ENCODE measurements at places on chromosomes 2 and 18.

DNA sequence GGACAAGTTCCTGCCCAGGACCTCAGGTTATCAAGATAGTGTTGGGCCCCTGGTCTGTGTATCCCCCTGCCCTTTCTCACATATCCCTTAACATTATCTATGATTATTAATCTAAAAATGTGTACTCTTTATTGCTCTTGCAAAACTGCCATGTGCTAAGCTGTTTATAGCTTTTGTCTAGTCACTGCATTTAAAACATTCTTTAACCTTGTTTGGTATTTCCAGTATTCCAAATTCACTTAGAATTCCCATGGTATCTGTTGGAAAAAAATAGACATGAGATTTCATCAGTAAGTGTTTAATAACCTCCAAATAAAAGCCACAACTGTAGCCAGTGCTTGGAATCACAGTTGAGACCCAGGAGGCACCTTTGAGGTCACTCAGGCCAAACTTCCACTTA is 16.2 kb upstream of the GLS start:
- DNase-seq: no peak

DNA sequence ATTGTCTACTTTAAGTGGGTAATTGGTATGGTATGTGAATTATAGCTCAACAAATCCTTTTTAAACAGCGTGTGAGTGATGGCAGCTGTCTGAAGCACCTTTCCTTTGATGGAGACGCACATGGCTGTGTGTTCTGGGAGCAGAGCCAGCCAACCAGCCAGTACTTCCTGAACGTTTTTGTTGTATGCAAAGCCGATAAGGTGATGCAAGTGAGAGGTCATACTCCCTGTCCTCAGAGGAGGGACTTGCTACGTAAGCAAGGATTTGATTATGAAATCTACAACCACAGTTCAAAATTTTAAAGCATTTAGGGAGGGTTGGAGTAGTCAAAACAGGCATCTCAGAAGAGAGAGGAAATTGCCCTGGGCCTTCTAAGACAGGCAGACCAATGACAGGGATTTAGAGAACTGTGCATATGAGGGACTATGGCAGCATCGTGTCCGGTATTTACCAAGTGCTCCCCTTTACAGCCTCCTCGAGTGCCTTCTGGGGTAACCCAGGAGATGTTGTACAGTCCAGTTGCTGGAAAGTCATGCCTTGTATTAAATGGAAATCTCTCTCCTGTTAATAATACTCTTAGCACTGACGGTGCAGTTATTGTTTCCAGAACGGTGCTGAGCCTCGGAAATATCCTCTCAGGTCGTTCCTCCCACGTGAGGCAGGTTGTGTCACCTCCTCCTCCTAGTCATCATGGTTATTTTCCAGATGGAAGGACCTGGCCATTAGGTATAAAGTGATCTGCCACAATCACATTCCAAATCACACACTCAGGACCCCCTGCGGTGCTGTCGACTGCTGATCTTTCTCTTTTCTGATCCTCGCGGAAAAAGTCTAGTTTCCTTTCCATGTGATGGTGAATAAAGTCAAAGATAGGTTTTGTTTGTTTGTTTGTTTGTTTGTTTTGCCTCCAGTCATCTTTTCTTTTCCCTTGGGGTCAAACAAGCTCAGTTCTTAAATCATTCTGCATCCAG is 28.4 kb downstream of the ARHGEF4 start:
- no peak for DNase-seq

DNA sequence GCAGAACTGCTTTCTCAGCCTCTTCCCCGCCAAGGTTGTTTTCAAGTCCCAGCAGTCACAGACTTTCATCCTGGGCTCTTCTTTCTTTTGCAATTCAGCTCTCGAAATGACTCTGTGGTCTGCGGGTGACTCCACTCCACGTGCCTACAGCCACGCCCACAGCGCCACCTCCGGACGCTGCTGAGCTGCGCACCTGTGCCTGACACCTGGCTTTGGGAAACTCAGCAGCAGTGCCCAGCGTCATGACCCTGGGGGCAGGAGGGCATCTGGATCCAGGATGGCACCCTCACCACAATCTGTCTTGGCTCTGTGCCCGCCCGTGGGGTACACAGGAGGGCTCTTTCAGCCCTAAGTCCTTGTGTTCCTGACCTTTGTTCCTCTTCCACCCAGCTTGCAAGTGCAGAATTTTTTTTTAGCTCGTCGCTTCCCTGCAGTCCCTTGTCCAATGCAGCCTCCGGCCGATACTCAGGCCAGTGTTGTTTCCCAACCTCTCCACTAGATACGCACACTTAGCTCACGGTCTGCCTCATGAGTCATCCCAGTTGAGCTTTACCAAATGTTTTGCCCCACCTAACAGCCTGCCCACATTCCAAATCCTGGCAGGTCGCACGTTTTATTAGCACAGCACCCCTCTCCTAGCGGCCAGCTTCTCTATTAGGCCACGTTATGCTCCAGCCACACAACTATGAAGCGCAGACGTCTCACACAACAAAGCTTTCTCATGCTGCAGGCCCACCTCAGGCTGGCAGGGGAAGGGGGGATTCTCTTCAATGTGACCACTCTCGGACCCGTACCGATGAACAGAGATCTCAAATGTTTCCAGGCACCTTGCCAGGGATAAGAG is 6.5 kb upstream of the CAPN10 start:
- DNase-seq: peak; percentile 70

DNA sequence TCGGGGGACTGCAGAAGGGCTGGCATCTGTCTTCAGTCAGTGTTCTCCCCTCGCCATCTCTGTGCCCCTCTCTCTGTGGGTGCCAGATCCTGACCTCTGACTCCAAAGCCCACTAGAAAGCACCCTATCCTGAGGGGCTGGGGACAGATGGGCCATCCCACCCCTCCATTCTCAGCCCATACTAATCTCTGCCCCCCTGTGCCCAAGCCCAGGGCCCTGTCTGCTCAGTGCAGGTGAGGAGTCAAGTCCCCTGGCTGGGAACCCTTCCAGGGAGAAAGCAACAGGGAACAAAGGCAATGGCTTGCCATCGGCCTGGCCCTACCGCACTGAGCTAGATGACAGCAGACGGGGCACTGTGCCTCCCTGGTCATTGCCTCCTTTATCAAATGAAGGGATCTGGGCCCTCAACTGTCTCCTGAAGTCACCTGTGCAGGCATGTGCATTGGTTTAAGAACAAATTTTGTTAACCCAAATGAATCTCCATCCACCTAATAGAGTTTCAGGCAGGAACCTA is 42.7 kb upstream of the ID2 start:
- no peak for DNase-seq

DNA sequence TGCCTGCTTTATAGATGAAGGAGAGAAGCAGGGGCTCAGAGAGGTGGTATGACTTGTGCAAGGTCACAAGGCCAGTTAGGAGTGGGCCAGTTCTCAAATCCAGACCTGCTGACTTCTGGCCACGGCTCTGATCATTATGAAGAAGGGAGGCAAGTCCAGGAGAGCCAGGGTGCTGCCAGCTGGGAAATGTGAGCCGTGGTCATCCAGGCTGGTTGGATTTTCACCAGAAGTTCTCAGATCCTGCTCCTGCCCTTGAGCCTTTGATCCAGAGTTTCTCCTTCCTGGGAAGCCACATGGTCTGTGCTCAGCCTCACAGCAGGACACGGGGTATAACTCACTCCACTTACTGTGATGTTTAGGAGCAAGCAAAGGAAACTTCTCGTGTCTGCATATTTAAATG is 239.9 kb downstream of the KLHL29 start:
- no peak for DNase-seq

- no peak for DNase-seq
Observed at GRCh38 chr2:169129703-169130243, 60.4 kb downstream of the DHRS9 start.

- DNase-seq: no peak
Observed at GRCh38 chr2:220533485-220533884, 906.1 kb downstream of the SLC4A3 start.

DNA sequence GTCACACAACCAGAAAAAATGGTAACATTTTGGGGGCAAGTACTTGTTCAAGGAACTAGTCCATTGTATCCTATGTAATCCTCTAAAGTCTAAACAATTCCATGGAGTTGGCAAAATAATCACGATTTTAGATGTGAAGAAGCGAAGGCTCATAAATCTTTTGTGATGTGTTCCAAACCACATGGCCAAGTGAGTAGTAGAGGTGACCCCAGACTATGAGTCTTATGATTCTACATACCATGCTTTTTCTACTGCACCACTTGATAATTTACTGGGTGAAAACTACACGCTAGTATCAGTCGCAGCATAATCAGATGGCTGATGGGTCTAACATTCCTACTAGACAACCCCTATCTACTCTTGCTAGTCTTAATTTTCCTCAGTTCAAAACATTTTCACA is 371.4 kb downstream of the OSR1 start:
- DNase-seq: no peak

- DNase-seq: no peak
Observed at GRCh38 chr2:227219312-227220105, 55.1 kb downstream of the COL4A3 start.

DNA sequence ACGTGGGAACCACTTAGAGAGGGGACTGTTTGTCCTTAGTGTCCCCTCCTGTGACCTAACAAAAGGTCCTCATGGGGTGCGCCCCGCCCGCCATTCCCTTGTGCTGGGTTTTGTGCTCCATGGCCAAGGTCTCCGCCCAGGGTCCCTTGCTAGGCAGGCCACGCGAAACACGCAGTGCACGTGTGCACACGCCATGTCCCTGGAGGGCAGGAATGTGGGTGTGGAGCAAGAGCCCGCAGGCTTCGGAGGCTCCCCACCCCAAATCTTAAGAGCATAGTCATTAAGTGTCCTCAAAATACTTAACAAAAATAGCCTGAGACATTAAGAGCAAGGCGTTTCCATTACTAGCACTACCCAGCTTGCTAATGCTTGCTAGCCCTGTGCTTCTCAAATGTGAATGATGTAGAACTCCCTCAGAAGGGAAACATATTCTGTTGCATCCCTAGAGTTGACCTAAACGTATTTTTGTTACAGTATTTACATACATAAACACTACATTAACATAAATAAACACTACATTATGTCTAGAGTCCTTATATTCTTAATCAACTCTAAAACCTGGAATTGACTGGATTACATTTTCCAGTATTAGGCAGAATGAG is 117.6 kb upstream of the APCDD1 start:
- no peak for DNase-seq

DNA sequence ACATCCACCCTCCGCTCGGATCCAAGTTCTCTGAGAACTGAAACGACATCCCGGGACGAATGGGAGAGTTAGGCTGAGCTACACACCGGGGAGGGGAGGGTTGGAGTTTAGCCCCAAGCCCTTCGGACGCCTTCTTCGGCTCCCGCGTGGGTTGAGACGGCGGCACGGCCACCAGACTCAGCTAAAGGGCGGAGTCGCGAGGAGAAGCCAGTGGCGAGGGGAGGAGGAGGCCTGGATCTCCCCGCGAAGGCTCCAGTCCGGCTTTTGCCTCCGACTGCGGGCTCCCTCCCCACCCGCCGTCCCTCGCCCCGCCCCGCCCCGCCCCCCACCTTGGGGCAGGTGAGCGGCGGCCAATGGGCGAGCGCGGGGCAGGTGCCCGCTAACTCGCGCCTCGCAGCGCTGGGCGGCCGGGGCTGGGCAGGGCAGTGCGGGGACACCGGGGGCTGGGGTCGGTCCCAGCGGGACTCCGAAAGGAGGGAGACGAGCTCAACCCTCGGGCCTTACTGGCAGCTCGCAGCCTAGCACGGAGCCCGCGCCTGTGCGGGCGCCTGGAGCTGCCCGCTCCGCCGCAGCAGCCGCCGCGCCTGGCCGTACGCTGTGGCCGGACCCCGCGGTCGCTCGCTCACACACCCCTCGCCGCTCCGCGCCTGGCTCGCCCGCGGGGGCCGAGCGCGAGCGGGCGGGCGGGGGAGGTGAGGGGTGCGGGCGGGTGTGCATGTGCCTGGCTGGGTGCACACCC is at the start of gene EMX1:
TSS of gene EMX1 (plus strand) at position 382 of the 739 bp plus-strand sequence. CDS start at position 716, 334 bp downstream.
- peak; percentile 24 for DNase-seq

- no peak for DNase-seq
Observed at GRCh38 chr2:43083710-43084698, 142.4 kb downstream of the ZFP36L2 start.

GRCh38 chr18:45806226-45806625 is 19.2 kb upstream of the SIGLEC15 start:
- no peak for DNase-seq

GRCh38 chr2:55519938-55520885 is 694 bp downstream of the CFAP36 start:
- peak; percentile 32 for DNase-seq

DNA sequence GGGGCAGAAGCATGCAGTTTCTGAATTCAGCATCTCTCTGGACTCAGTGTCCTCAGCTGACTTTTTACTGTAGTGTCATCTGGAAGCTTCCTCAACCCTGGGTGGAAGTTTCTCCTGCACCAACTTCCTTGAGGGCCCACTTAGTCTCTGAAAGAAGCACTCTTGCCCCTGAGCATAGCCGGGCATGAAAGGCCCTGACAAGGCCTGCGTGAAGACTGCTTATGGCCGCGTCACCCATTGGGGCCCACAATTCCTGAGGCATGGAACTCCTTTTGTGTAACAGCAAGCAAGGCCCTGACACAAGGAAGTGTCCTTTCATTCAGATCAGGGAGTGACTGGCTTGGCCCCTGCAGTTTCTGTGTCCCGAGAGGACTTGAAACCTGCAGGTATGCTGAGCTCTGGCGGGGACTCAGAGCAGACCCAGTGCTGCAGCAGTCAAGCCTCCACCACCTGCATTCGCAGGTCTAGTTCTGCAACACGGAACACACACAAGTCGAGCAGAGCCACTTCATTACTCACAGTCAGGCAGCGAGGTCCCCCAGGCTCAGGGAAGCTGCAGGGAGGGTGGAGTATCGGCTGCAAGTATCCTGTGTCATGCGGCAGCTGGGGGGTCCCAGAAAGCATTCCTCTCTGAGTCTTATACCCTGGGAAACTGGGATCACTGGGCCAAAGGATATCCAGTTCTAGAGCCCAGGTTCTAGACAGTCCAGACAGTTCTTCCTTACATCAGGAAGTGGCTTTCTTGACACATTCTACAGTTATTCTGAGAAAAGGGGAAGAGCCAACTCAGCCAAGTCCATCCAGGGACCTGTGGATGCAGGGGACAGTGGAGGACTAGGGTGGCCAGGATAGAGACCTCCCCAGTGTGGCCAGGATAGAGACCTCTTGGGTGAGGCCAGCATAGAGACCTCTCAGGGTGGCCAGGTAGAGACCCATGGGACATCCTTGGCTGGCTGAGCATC is 35.6 kb upstream of the PRLH start:
- DNase-seq: no peak

GRCh38 chr2:96324721-96325040 is 436 bp upstream of the ITPRIPL1 start:
- no peak for DNase-seq

DNA sequence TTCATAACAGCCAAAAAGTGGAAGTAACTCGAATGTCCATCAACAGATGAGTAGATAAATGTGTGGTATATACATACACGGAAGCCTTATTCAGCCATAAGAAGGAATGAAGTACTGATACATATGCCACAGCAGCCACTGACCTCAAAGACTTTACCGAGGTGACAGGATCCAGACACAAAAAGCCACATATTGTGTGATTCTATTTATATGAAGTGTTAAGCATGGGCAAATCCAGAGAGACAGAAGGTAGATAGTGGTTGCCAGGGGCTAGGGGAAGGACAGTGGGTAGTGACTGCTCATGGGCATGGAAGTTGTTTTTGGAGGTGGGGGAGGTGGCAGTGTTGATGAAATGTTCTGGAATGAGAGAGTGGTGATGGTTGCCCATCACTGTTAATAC is 33.9 kb downstream of the ZAP70 start:
- no peak for DNase-seq

Measured in T-helper 22 cell (primary cell).